ENCODE measurements at places on chromosomes 6 and 20.

DNA sequence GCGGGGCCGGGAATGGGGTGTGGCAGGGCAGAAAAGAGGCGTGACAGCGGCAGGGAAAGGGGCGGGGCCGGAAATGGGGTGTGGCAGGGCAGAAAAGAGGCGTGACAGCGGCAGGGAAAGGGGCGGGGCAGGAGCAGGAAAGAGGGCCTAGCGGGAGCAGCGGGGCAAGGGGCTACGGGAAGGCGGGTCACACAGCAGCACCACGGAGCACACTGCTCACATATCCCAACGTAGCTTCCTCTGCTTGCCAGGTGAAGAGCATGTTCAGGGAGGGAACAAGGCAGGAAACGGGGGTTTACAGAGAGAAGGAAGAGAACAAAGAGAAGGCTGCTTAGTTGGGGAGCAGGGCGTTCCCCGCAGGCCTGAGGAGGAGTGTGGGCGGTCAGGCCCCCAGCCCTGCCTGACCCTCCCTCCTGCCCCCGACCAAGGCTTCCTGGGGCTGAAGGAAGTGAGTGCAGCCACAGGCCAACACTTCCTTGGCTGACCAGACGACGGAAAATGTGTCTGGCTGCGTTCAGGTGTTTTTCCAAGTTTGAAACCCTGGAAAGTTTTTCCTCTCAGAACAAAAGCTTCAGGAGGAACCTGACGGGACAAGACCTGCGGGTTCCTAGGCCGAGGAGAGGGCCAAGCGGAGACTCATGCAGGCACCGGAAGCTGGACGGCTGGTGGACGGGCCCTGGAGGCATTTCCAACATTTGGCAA lies 13.8 kb downstream of the UCKL1 start:
- DNase-seq: no peak

DNA sequence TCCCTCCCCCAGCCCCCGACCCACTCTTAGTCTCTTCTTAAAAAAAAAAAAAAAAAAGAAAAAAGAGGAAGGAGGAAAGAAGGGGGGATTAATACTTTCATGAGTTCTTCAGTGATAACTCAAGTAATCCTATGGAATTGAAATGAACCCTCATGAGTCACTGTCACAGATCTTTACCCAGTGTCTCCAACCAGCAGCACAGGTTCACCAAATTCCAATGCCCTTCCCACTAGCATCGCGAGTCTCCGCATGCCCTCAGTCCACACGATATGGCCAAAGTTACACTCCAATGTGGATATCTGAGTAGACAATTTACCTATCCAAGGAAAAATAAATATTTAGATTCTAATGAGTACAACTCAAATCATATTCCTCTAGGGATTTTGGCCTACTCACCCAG lies 74.5 kb downstream of the MDN1 start:
- no peak for DNase-seq

DNA sequence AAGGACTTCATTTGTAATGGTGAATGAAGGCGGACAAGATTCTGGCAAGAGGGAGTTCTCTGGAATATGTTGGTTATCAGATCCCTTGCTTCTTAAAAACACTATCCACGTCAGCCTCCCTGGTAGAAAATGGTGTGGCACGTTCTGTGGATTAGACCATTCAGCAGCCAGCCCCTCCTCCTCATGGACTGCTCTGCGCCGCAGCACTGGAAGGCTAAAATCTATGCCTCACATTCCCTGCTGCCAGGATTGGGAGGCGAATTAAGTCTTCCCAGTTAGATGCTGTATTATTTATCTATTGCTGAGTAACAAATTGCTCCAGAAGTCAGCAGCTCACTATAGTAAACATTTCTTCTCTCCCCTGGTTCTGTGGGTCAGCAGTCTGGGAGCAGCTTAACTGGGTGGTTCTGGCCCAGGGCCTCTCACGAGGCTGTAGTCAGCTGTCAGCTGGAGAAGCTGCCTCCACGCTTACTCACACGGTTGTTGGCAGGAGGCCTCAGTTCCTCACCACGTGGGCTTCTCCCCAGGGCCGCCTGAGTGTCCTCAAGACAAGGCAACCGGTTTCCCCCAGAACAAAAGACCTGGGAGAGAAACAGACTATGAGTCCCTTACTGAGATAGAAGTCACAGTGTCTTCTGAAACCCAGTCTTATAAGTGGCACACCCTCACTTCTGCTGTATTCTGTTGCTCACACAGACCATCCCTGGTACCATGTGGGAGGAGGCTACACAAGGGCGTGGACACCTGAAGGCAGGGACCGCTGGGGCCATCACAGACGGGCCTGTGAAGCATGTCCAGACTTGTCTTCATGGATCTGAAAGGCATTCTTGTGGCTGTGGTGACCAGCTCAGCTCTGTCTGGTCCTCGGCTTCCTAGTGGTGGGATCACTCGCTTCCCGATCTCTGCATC lies 101.0 kb downstream of the NRN1 start:
- DNase-seq: no peak

GRCh38 chr20:60365064-60365666 lies 406.9 kb downstream of the CDH26 start:
- no peak for DNase-seq

- no peak for DNase-seq
These were observed 862.3 kb upstream of the FLRT3 start for GRCh38 chr20:15199698-15200097.

DNA sequence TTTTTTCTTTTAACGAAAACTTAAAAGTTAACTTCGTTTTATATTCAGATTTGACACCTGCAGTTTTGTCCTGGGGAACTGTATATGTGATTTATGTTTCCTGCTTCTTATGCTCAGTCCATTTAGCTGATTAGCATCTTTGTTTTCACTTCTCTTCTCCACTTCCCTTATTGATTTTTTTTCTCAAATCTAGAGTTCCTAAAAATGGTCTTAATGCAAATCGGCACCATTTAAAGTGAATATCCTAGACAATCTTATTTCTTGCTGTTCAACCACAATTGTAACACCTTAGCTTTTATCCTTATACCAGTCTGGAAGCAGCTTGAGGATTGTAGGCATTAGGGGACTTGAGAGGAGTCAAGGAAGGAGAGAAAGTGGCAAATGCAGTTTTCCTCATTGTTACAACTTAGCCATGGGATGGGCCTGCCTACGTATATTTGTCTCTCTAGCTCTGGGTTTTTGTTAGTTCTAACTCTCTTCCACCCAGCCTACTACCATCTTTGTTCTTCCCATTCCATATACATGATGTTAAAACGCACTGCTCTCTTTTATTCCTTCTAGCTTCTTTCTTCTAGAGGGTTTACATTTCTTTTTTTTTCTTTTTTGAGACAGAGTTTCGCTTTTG lies 8.5 kb downstream of the QRSL1 start:
- no peak for DNase-seq

GRCh38 chr6:3287976-3288707 lies 29.4 kb downstream of the PSMG4 start:
- DNase-seq: no peak

Measured in T follicular helper cell (primary cell).